ENCODE measurements at places on chromosomes 5 and 9.

GRCh38 chr9:85715587-85715986 lies 26.2 kb downstream of the AGTPBP1 start:
- DNase-seq, result no peak

DNA sequence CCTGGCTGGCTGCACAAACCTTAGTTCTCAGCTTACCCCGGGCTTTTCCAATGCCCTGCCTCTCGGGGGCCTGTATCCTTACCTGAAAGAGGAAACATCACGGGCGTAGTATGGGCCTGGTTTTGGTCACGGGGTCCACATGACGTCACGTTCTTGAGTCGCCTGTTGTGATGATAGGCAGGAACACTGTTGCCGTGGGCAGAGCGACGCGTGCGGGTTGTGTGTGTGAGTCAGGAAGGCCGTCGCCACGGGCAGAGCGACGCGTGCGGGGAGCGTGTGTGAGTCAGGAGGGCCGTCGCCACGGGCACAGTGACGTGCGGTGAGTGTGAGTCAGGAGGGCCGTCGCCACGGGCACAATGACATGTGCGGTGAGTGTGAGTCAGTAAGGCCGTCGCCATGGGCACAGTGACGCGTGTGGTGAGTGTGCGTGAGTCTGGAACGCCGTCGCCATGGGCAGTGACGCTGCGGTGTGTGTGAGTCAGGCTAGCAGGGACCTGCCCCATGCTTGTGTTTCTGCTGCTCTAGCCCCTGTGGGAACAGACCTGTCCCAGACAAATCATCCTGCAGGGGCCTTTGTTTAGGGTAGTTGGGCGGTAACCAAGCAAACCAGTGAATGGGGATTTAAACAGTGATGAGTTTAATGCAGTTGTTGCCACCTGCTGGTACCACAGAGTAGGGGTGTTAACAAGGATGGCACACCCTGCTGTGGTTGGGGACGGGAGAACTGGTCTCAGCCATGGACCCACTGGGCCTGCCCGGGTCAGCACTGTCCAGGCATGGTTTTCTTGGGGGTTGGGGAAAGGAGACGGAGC lies 19.8 kb downstream of the TRIP13 start:
- DNase-seq, result peak; percentile 92

DNA sequence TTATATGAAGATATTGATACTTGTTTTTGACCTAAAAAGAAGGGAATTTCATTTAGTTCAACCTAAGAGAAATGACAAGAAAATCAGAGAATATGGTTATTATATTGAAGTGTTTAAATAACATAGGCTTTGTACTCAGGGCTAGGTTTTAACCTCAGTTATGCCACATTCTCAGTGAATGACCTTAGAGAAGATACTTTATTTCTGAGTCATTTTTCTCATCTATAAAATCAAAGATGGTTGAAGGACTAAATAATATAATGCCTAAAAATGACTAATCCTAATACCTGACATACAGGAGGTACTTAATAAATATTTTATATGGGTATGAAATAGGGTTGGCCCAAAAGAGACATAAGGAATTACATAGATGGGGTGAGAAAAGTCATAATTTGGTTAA lies 32.3 kb downstream of the DIMT1 start:
- no peak for DNase-seq

- no peak for DNase-seq
Measured at GRCh38 chr5:72046106-72046505, 61.2 kb upstream of the MAP1B start.

GRCh38 chr5:77030097-77031071 lies at the start of gene AGGF1:
TSS of gene AGGF1 (plus strand) at chr5:77030404. CDS start at chr5:77030767, 363 bp downstream.
- DNase-seq, result peak; percentile 55

DNA sequence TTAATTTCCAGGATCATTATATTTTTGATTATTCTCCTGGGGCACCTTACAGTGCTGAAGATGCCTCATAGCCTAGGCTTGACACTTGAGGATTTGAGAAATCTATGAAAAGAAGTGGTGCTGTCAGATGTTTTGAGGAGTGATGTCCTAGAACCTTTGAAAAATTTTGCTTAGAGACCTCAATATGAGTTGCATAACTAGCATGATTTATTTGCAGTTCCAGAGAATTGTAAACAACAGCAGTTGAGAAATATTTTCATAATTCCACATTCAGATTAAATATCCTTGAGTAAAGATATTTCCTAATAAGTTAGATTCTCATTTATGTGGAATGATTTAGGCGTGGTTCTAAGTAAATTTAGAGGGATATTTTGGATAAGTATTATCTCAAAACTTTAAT lies 225.8 kb downstream of the ADAMTSL1 start:
- DNase-seq, result no peak

DNA sequence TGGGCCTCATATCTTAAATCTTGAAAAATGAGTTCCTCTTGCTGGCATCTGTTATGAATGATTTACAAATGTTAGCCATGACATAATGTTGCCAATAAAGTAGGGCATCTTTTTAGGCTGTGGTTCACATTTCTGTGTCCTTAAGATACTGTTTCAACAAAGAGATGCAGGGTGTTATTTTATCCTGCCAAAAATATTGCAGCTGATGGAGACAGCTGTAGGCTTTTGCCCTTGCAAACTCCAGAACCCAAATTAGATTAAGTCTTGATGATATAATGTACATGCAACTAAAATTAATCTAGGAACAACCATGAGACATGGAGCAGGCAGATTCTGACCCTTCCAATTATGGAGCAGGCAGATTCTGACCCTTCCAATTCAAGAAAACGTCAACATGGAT lies 228.2 kb upstream of the GRIN3A start:
- no peak for DNase-seq

DNA sequence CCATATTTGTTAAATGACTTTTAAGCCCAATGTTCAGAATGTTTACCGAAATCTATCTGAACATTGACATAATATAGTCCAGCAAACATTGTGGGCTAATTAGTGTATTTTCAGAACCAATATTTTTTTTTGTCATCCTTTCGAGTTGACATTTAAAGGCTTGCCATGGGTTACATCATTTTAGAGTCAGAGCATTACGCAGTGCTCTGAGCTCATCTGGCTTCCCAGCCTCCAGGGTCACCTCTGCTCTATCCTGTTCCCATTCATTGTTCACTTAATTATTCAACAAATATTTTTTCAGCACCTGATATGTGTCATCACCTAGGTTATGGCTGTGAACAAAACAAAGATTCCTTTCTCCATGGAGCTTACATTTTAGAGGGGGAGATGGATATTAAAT lies 80.2 kb downstream of the SREK1 start:
- no peak for DNase-seq

DNA sequence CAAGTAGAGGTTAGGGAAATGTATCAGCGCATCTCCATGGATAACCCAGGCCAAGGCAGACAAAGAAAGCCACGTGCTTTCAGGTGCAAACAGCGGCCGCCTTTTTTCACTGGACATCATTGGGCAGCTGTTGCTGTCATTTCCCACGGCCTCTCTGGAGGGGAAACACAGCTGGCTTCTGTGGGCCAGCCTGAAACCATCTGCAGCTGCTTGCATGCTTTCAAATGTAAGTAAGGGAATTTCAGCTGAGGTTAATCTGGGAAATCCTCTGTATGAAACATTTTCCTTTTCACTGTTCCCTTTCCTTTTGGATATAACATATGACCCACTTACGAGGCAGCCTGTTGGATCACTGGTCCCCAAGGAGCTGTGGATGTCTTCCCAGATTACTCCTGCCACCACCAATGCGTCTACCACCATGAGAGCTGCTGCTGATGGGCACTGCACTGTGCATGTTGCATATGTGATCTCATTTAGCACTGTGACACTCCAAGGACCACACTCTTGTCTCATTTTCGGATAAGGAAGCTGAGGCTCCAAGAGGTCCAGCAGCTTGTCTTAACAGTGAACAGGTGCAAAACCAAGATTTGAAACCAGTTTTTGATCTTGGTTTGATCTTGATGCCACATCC lies 106.3 kb downstream of the C9orf152 start:
- DNase-seq, result no peak

DNA sequence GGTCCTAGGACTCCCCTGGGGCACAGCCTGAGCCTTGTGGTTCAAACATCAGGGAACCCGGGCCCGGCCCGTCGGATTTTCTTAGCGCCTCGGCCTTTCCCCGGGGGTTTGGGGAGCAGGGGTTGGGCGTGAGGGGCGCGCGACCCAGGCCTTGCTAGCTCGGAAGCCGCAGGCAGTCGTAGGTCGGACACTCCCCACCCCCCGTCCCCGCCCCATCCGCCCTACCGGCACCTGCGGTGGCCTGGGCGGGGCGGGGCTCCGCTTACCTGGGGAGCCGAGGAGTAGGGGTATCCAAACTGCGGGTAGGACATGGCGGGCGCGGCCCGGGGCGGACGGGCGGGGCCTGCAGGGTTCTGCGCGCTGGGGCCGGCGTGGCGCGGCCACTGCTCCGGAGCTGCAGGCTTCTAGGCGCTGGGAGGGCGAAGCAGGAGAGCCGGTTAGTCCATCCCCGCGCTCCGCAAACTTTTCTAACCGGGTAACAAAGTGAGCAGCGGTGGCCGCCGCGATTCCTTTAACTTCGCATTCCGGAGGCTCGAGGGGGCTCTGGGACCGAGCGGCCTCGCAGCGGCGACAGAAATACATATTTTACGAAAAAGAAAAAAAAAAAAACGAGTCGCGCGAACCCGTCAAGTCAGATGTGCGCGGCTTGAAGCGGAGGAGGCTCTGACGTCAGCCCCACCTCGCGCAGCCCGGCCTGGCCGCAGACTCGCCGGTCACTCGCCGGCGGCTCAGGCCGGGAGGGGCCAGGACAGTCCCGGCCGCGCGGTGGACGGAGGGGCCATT lies at the start of gene IRX4:
Gene IRX4 (minus strand): TSS at position 589 of the 783 bp plus-strand sequence. CDS start 278 bp downstream, at position 311.
- DNase-seq, result no peak

DNA sequence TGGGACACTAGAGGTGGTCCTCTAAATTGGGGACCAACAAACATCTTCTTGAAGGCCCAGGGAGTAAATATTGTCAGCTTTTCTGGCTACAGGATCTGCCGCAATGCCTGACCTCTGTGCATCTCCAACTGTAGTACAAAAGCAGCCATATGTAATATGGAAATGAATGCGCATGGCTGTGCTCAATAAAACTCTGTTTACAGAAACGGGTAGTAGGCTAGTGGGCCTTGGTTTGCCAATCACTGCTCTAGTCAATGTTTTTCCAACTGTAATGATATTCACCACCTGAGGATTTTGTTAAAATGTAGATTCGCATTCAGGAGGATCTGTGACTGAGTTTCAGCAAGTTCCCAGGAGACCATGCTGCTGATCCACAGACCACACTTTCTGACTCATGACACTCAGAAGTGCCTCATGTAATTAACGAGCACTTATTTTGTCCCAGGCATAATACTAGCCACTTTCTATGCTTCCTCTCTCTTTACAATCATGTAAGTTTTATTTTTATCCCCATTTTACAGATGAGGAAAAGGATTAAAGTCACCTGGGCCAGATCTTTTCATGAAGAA lies 96.9 kb downstream of the MED27 start:
- no peak for DNase-seq

GRCh38 chr5:131379723-131380122 lies 115.9 kb downstream of the CDC42SE2 start:
- peak; percentile 96 for DNase-seq

GRCh38 chr5:78472469-78473106 lies 112.2 kb downstream of the SCAMP1 start:
- DNase-seq, result no peak

- no peak for DNase-seq
Measured at GRCh38 chr5:157993201-157993600, 134.3 kb upstream of the CLINT1 start.

DNA sequence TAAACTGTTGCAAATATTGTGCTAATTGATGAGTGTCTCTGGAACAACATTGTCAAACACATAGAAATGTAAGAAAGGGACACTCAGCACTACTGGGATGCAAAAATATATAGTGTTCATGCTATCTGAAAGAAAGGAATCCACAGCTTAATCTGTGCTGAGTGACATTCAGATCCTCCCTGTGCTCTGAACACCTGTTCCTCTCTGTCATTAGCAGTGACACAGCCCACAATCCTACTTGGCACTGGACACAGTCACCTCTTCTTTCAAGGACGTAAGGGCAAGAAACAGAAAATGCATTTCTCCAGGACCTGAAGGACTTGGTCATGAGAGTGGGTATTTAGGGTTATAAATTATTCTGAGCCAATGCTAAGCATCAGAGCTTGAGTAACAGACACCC lies 121.4 kb upstream of the SV2C start:
- no peak for DNase-seq

DNA sequence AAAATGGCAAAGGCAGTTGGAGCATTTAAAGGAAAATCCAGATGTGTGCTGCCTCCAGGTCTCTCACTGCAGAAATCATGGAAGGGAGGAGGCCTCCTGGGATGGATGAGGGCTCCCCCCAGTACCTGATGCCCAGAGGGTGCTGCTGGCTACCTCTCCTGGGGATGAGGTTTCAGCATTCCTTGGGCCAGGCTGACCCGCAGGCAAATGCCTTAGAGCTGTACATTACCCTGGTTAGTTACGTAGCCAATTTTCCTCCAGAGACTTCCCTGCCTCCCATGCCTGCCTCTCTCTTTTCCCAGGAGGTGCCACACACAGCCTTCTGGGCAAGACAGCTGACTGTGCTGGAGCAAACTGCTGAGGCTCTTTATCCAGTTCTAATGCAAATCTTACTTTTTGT lies 65.3 kb downstream of the RGS3 start:
- DNase-seq, result no peak

GRCh38 chr9:90855208-90855902 lies 53.7 kb downstream of the SYK start:
- no peak for DNase-seq

GRCh38 chr5:2895876-2896275 lies 144.4 kb upstream of the IRX2 start:
- DNase-seq, result no peak

DNA sequence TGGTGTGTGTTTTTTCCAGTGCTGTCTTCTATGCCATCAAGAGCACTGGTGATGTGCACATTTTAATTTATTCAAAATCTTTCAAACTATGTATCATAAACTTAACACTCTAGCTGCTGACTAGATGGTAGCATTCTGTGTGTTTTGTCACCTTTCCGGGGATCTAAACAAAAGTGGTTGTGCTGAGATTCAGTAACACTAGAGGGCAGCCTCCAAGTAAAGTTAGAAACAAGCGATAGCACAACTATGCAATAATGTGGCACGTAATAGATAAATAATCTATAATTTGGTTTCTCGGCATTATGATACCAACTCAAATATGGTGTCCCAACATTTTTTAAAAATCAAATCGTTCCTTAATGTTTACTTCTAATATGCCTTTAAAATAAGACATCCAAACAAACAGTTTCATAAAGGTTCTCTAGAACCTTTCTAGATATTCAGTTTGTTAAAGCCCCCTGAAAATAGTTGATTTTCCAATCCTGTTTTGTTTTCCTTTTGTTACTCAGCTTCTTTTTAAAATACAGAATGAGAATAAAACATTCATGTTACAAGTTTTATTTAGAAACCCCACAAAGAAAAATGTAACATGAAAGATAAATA lies 16.9 kb downstream of the SEMA6A start:
- DNase-seq, result no peak

GRCh38 chr9:36051317-36051716 lies 14.6 kb downstream of the RECK start:
- DNase-seq, result no peak

GRCh38 chr9:14031060-14031414 lies 282.9 kb downstream of the NFIB start:
- DNase-seq, result peak; percentile 44

DNA sequence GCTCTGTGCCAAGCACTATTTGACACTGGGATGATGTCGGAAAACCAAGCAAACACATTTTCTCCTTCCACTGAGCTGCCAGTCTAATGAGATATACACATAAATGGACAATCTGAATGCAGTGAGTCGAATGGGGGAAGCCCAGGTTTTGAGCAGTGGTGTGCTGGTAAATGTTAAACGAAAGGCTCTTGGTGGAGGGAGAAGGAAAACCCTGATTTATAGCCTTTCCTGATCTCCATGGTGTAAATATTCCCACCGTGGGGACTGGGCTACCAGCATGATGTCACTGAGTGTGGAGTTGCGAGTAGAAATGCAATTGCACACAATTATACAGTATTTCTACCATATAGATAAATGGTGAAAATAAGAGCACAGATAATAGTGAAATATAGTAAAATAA lies 5.0 kb upstream of the GSN start:
- DNase-seq, result no peak

All from glomerular endothelial cell (primary cell).